Activated naive CD8-positive, alpha-beta T cell treated with anti-CD3 and anti-CD28 coated beads for 36 hours (primary cell): ENCODE measurements at places on chromosomes 7 and 10. TPM values are rescaled to one million over a fixed set of nuclear protein-coding genes. Genes with fewer than 3 reads are reported as not detected.

- no peak for DNase-seq
These were observed 192.3 kb downstream of the DNAJC1 start for GRCh38 chr10:21811245-21811585.

DNA sequence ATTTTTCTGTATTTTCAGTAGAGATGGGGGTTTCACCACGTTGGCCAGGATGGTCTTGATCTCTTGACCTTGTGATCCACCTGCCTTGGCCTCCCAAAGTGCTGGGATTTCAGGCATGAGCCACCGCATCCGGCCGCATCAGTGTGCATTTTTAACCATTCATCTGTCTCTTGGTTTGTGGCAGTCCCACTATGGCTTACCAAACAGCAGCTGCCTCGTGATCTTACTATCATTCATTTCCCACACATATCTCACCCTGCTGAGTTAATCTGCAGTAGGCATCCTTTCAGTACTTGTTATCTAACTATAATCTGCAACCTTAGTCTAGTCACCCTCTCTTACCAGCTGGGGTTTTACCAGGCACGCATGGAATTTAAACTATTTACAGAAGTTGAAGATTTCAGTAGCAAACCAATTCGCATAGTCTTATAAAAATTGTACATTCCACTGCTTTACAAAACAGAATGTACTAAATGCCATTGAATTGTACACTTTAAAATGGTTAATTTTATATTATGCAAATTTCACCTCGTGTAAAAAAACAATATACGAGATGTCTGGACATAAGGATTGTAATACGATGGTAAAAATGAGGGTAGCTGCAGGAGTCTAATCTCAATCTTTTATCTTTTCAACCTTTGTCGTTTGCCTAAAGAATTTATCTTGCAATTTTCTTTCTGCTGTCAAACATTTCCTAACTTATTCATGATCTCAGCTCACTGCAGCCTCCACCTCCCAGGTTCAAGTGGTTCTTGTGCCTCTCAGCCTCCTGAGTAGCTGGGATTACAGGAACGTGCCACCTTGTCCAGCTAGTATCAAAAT lies 4.6 kb upstream of the TBC1D12 start:
- DNase-seq, result no peak

EPDR1 gene
- total RNA-seq, result 1.8 TPM

ZNF25 gene
- total RNA-seq, result 4.2 TPM

GRCh38 chr10:119135513-119135881 lies 30.0 kb downstream of the SFXN4 start:
- DNase-seq, result no peak

- no peak for DNase-seq
These were observed 17.3 kb downstream of the GRM3 start for GRCh38 chr7:86660950-86661462.

GRCh38 chr7:95330961-95331337 lies 6.6 kb upstream of the PON1 start:
- no peak for DNase-seq

GRCh38 chr10:101881036-101881774 lies 37.6 kb upstream of the KCNIP2 start:
- DNase-seq, result no peak

DNA sequence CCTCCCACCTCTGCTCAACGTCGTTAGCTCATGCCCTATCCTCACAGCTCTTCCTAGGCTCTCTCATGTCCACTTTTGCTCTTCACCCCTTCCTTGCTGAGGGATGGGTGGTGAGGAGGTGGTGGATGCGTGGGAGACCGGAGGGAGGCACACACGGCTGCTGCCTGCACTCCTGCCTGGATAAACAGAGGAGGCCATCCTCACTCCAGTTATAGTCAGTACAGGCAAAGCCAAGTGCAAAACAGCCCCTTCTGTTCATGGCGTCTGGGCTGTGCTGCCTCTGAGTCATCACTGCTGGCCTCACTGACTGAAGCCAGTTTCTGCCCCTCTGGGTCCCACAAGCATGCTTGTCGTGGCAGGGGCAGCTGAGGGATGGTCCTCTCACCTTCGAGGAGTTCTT lies 31.9 kb upstream of the LRRC4 start:
- no peak for DNase-seq

FKBP6 gene
- not detected for total RNA-seq

CFTR gene
- total RNA-seq, result not detected

DNA sequence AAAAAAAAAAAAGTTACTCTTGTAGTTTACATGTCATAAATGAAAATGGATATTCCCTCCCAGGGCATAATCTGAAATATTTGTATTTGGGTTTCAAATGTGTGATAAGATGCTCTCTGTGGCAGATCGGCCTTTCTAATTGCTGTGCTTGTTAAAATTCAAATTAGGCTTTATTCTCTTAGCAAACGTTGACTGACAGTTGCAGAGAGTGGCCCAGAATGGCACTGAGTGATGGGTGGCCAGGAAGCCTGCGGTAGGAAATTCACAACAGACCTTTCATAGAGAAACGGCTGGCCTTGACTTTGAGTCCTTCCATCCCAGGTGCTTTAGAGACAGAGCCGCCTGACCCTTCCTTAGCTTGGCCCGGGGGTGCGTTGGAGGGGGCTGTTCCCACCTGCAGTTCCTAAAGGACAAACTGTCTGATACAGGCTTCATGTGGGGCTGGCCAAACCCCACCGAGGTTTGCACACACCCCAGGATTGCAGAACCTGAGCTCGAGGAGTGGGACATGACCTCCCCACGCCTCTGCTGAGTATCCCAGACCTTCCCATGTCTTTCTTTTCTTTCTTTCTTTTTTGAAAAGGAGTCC lies 152.7 kb downstream of the CUX1 start:
- DNase-seq, result no peak

STMP1 gene
- 26.8 TPM for total RNA-seq

FGFBP3 gene
- total RNA-seq, result 3.9 TPM

ATP5F1C gene
- 324 TPM for total RNA-seq

CALML3 gene
- total RNA-seq, result not detected

GRCh38 chr10:58300676-58301075 lies 31.7 kb downstream of the CISD1 start:
- no peak for DNase-seq

PRPS1L1 gene
- total RNA-seq, result not detected

GRCh38 chr10:95604630-95605029 lies 43.5 kb upstream of the SORBS1 start:
- no peak for DNase-seq

DNA sequence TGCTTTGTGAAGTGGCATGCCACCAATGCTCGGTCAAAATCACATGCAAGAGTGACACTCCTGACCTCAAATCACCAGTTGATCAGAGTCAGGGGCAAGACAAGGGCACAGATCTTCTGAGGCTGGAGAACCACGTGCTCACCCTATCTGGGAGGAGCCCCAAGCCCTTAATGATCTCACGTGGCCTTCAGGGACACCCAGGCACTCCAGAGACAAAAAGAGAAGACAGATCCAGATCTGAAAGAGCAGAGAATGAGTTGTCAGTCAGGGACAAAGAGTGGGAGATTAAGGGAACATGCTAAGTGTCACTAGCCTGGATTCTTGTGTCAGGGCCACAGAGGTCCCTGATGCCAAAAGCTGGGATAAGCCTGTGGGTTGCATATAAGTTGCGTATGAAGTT lies 134.3 kb downstream of the PLXNA4 start:
- DNase-seq, result no peak

- DNase-seq, result no peak
These were observed 54.1 kb downstream of the DAGLB start for GRCh38 chr7:6393667-6394056.

DNA sequence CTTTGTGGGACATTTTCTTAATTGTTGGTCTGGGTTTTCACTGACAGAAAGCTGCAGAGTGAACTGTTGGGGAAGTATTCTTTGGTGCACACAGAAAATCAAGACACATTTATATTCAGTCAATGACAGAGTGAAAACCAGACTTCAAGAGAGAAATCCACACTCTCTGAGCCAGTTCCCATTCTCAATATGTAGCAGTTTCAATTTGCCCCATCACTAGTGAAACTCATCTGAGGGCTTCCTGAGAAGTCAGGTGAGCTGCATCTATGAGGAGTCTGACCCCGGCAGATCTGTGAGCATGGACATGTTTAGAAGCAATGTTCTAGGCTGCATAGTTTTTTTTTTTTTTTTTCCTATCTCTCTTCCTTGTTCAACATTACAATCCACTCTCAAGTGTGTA lies 163.7 kb upstream of the AHR start:
- no peak for DNase-seq

EZH2 gene
- 109 TPM for total RNA-seq

OLAH gene
- 1.2 TPM for total RNA-seq

CPVL gene
- not detected for total RNA-seq

DNA sequence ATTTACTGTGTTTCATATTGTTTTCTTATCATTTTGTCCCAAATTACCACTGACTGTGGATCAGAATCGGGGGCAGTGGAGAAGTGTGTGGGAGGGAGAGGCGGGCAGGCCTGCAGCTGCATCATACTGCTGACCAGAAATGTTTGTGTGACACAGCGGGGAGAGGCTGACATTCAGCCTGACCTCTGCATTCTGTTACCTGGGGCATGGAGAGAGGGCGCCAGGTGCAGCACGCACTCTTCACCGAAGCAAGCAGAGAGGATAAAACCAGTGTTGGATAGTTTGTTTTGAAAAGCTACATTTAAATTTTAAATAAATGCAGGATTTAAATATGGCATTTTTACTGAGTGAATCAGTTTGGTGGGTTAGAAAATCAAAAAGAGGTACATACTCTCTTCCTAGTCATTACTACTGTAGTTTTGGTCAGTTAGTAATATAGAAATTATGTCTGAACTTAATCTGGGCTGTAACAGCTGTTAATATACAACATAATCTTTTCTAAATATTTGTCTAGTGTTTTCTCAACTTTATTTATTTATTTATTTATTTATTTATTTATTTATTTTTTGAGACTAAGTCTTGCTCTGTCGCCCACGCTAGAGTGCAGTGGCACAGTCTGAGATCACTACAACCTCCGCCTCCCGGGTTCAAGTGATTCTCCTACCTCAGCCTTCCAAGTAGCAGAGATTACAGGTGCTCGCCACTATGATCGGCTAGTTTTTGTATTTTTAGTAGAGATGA lies 8.8 kb upstream of the STMP1 start:
- no peak for DNase-seq
